ENCODE measurements at places on chromosomes 4 and X. TPM values are rescaled to one million over a fixed set of nuclear protein-coding genes. Genes with fewer than 3 reads are reported as not detected.

The NMU gene
- not detected for total RNA-seq

The LRIT3 gene
- 0.94 TPM for total RNA-seq

GRCh38 chrX:149715468-149715867, 3.6 kb downstream of the MAGEA11 start:
- DNase-seq, result no peak

GRCh38 chr4:38461342-38461741, 202.7 kb upstream of the KLF3 start:
- no peak for DNase-seq

DNA sequence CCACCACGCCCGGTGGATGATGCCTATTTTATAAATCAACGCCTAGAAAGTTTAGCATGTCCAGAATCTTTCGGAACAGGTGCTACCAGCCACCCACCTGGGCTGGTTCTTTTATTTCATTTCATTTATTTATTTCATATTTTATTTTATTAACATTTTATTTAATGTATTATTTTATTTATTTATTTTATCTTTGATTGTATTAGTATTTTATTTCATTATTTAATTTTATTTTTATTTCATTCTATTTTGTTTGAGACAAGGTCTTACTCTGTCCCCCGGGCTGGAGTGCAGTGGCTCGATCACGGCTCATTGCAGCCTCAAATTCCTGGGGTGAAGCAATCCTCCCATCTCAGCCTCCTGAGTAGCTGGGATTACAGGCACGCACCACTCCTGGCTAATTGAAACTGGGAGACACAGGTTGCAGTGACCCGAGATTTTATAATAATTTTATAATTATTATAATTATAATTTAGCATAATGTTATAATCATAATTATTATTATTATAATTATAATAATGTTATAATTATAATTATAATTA, 187.2 kb downstream of the SHOX start:
- no peak for DNase-seq

DNA sequence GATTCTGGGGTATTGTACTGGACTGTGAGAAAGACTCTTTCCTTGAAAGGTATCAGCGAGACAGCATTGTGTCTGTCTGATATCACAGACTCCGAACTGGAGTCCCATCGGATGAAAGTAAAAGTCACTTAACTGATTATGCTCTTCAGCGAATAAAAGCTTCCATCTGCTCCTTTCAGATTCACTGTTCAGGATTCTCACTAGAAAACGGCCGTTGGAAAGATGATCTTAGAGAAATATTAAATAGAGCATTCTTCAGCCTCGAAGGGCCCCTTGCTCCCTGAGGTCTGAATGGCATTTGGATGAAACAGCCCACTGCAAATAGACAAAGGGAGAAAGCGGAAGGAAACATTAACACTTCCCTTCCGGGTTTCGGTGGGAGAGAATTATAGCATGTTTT, 416.2 kb upstream of the PRKX start:
- DNase-seq, result no peak

DNA sequence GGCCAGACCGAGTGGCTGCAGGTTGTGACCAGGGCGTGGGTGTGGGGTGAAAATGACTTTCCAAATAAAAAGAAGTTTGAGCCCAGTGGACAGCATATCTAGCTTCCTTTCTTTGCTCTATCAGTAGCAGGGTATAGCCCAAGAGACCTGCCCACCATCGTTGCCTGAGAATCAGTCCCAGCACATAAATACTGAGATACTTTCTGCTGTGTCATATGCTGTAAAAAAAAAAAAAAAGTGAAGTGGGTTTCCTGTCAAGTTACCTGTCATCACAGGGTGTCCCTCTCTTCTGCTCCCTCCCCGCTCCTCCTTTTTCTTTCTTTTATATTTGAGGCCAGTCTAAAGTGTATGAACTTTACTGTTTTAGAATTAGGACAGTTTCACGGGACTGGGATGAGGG, 330.3 kb upstream of the BOD1L1 start:
- DNase-seq, result no peak

GRCh38 chrX:109346491-109346890, 135.4 kb downstream of the GUCY2F start:
- DNase-seq, result no peak
